Dorsolateral prefrontal cortex (tissue), 122 donors: ENCODE measurements at places on chromosomes 7 and 10. TPM values are rescaled to one million over a fixed set of nuclear protein-coding genes. Genes with fewer than 3 reads are reported as not detected.

GRCh38 chr7:7438851-7439250, 96.8 kb downstream of the COL28A1 start:
- no peak for DNase-seq

DNA sequence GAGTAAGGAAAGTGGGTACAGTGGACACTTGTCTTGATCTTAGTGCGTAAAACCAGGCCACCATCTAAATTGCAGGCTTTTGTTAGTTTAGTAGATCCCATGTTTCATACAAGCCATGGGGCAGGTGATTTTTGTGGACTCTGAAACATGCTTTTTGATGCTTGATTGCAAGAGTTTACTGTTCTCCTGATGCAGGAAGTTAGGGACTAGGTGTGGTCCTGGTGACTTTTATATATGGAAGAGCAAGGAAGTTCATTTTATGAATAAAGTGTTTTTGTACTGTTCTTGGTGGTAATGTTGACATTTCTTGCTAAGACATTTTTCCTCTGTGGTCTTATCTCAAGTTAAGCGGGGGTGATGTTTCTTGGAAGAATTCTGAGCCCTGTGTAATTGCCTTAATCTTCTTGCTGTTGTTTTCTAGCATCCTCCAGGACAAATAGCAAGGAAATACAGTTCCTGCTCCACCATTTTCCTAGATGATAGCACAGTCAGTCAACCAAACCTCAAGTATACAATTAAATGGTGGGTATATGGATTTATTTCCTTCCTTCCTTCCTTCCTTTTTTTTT, 89.0 kb upstream of the GJD4 start:
- no peak for DNase-seq

The SEC31B gene
- total RNA-seq, result 41.8 TPM

The WNT2 gene
- 2.4 TPM for total RNA-seq

The SDK1 gene
- total RNA-seq, result 6.1 TPM

The DOCK4 gene
- 123 TPM for total RNA-seq

The MYH16 gene
- not detected for total RNA-seq
